Stimulated activated CD8-positive, alpha-beta memory T cell treated with anti-CD3 and anti-CD28 coated beads, Interleukin-12 subunit alpha, Interleukin-12 subunit beta, amount 100 ng/mL, for 4 hours (primary cell): ENCODE measurements at places on chromosomes 7 and 10.

DNA sequence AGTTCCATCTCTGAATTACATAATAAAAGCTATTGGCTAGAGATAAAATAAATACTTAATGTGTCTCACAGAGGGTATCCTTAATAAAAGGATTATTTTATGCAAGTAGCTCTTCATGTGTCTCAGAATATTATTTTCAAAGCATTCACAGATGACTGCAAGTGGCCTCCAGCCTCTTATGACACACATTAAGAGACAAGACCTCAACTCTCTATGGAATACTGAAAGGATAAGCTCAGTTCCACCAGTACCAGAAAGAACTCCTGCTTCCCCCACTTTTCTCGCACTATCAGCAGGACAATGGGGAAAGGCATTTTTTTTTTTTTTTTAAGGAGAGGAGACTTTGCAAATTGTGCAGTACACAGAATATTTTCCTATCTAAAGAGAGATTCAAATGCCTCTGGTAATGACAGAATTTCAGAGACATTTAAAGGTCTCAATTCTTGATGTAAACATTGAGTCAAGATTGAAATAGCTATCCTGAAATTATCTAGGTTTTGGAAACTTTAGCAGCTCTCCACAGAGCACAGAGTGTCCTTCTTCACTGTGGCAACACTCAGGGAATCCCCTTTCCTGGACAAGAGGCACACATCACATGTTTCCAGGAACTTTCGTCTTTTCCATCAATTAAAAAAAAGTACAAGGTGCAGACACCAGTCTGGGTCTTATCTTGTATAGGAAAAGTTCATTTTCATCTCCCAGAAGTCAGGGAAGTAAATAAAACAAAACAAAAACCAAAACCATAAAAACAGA, 122.0 kb upstream of the ANK3 start:
- DNase-seq: no peak

GRCh38 chr10:83909001-83909400, 230.3 kb upstream of the GHITM start:
- no peak for DNase-seq

DNA sequence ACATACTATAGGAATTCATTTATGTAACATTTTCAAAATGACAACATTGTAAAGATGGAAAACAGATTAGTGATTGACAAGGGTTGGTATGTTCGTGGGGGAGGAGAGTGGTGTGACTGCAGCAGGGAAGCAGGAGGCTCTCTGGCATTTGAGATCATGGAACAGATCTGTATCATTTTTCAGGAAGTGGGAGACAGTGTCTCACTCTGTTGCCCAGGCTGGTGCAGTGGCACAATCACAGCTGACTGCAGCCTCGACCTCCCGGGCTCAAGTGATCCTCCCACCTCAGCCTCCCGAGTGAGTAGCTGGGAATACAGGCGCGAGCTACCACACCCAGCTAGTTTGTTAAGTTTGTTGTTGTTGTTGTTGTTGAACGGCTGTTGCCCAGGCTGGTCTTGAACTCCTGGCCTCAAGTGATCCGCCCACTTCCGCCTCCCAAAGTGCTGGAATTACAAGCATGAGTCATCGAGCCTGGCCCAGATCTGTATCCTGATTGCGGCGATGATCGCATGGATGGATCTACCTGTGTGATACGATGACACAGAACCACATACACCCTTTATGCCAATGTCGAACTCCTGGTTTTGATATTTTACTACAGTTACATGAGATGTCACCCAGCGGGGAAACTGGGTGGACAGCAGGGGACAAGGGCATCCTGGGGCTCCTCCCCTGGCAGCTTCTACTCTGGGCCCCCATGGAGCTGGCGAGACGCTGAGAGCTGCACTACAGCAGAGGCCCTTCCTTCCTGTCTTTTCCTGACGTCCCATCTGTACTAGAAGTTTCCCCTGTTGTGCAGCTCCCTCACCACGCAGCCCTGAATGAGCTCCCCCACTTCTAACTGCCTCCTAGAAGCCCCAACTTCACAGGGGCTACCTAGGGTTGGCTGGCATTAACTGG, 12.3 kb upstream of the CYTH3 start:
- DNase-seq: no peak

DNA sequence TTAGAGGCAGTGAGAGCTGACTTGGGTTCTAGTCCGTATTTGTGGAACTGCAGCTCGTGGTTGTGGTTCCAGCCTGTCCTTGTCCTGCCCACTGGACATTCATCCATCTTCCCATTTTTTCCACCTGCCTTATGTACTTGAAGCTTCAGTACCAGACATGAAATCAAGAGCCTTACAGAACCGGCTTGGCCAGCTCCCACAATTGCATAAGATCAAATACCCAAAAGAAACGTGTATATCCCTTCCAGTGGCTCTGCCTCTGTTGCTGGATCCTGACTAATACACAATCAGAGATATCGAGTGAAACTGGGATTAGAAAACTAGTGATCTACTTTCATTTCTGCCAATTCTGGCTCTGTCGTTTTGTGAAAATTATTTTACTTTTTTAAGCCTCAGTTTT, 23.8 kb upstream of the LIPA start:
- DNase-seq: no peak
